ENCODE measurements at places on chromosomes 16 and 17.
A peak's percentile ranks its signal among the peaks of the same experiment; 100 is the strongest.

GRCh38 chr17:47604598-47604927, 45.2 kb upstream of the KPNB1 start:
- no peak for DNase-seq

DNA sequence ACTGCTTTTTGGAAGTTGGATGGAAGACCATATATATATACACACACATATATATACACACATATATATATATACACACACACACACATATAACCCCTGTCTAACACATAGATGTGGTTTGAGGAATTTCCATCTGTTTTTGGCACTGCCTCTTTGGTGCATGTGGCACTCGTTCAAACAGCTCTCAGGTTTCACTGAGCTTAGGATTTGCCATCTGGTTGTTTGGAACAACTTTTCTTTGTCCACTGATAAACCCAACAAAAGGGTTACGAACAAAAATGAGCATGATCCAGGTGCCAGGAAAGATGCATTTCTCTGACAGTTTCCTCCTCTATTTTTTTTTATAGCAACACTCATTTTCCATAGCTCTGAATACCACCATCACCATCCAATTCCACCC, 14.6 kb upstream of the KCNJ16 start:
- DNase-seq, result no peak

DNA sequence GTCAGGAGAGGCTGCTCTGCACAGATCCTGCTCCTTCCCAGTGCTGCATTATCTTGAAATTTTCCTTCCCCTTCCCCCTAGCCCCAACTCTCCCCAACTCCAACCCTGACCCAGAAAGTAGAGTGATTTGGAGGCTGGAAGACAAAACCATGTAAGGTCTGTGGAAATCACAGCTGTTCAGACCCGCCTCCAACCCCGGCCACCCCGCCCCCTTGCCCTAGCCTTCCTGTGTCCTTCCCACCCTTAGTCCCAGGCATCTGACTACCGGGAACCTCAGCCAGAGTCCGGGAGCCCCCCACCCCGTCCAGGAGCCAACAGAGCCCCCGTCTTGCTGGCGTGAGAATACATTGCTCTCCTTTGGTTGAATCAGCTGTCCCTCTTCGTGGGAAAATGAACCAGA, at the start of gene AOC3:
Gene AOC3 (plus strand): TSS at position 246 of the 400 bp plus-strand sequence. CDS start 145 bp downstream, at position 391.
- no peak for DNase-seq

GRCh38 chr16:88697831-88698615, 8.2 kb downstream of the RNF166 start:
- no peak for DNase-seq

GRCh38 chr16:75074920-75075687, 41.5 kb downstream of the LDHD start:
- peak; percentile 70 for DNase-seq

- peak; percentile 5 for DNase-seq
Measured at GRCh38 chr16:78976212-78976611, 624.3 kb downstream of the MAF start.

DNA sequence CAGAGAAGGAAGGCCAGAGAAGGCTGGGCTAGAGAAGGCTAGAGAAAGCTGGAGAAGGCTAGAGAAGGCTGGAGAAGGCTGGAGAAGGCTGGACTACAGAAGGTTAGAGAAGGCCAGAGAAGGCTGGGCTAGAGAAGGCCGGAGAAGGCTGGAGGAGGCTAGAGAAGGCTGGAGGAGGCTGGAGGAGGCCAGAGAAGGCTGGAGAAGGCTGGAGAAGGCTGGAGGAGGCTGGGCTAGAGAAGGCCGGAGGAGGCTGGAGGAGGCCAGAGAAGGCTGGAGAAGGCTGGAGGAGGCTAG, 6.4 kb upstream of the OGFOD3 start:
- no peak for DNase-seq

DNA sequence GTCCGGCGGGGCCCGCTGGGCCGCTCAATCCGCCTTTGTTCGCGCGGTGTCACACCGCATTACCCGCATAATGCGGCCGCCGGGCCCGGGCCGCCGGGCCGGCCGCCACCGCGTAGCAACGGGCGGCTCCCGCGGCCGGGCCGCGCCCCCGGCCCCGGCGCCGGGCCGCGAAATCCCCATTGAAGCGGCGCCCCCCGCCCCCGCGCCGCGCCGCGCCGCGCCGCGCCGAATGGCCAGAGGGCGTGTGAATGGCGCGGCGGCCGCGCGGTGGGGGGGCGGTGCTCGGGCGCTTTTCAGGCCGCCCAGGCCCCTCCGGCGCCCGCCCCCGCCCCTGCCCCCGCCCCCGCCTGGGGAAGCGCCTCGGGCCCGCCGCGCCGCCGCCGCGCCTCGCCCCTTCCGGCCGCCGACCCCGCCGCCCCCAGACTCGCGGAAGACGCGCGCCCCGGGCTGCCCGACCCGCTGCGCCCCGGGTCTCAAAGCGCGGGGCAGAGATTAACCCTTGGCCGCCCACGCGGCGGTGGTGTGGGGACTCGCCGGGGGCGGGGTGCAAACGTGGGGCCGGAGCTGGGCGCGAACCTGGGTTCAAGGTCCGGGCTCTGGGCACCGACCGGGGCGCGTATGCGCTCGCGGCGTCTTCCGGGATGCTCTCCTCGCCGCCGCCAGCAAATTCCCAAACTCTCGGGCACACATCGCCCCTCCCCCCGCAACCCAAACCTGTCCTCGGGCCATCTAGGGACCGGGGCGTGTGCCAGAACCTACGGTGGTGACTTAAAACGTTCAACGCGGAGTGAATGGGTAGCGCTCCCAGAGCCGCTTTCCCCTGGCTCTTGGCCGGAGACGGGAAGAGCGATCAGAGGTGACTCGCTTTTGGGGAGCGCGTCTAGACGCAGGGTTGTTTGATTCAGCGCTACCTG, 46.7 kb downstream of the WNT3 start:
- no peak for DNase-seq

DNA sequence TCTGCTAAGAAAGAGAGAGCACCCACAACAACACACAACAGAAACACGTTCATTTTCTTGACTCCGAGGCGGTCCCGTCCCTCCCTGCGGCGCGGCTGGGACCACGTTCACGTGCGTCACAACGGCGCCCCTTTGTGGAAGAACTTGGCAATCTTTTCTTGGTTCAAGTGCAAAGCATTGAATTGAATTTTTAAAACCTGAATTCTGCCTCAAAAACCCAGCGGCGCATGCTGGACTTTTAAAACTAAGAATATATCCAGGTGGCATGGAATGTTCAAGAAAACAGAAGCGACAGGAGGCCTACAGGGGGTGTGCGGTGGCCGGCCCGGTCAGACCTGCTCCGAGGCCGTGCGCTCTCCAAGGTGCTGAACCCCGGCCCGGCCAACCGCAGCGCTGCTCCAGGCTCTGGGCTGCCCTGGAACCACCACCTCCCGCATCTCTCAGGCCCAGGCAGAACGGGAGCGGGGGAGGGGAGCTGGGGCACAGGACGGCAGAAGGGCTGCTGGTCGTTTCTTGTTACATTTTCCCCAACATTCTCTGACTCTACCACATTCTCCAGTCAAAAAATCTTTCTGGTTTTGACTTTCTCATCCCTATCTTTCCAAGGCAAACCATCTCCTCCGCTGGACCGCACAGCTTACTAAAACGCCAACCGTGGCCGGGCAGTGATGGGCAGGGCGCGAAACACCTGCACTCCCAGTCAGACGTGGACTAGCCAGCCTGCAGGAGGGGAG, 3.4 kb upstream of the HEXD start:
- DNase-seq, result peak; percentile 41

GRCh38 chr16:75273054-75273925, 21.9 kb upstream of the BCAR1 start:
- DNase-seq, result no peak

GRCh38 chr17:28935744-28936460, 15.4 kb downstream of the PHF12 start:
- DNase-seq, result no peak

- no peak for DNase-seq
Measured at GRCh38 chr16:3508736-3509135, 7.9 kb downstream of the CLUAP1 start.

DNA sequence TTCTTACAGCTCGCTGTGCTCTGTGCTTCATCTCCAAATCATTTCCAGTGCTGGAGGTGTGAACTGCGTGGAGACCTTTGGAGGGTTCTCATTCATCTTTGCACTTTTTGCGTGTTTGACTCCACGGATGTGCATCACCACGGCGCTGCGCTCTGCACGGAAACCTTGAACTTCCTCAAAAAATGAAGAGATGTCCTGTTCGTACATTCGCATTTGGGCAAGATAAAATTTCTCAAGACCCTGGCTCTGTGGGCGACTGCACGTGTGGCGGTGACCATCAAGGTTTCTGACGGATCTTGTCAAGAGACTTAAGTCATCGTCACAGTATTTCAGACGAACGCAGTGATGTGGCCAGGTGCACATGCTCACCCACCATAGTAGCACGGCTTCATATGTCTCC, 10.3 kb upstream of the PVALEF start:
- DNase-seq, result no peak

DNA sequence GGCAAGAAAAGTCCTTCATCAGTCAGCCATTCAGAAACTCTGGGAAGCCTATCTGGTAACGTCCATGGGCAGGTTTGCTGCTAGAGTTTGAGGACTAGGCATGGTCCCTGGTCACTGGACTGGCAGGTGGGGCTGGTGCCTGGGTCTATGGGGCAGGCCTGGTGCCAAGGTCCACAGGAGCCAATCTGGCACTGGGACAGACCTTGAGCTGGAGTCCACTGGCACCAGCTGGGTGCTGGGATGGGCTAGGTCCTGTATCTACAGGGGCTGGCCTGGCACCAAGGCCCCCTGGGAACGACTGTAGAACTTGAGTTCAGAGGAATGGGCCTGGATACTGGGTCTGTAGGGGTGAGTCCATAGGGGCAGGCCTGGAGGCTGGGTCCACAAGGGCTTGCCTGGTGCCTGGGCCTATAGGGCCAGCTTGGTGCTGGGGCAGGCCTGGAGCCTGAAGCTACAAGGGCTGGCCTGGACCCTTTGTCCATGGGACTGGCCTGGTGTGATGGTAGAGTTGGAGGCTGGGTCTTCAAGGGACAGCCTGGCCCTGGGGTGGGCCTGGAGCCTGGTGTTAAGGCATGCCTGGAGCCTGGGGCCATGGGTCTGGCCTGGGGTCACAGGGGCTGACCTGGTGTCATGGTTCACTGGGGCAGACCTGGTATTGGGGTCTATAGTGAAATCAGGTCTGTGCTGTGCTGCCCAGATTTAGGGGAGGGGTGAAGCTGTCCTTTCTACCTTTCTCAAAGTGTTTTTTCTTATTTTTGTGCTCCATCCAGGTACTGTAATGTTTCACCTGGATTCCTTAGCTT, 30.5 kb upstream of the NKD1 start:
- DNase-seq, result no peak

GRCh38 chr17:28553000-28553505, 629 bp upstream of the UNC119 start:
- no peak for DNase-seq

DNA sequence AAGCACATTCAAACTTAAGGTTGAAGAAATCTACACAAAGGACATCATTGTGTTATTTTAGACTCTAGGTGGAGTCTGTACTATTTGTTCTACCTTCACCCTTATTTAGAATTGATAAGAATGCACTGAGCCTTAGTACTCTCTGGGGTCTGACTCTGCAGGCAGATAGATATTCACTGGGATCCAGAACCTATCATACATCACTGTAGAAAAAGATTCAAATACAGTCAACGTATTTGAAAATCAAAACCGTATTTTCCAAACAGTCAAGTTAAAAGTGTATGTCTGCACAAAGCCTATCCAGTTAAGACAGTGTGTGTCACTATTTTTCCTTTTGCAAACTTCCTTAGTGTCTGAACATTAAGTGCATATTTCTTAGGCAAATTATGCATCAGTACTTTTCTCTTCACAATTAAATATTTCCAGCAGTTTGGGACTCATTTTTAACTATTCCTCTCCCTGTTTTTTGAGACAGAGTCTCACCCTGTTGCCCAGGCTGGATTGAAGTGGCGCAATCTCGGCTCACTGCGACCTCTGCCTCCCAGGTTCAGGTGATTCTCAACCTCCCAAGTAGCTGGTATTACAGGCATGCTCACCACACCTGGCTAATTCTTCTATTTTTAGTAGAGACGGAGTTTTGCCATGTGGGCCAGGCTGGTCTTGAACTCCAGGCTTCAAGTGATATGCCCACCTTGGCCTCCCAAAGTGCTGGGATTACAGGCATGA, 22.3 kb downstream of the MOSMO start:
- DNase-seq, result no peak

DNA sequence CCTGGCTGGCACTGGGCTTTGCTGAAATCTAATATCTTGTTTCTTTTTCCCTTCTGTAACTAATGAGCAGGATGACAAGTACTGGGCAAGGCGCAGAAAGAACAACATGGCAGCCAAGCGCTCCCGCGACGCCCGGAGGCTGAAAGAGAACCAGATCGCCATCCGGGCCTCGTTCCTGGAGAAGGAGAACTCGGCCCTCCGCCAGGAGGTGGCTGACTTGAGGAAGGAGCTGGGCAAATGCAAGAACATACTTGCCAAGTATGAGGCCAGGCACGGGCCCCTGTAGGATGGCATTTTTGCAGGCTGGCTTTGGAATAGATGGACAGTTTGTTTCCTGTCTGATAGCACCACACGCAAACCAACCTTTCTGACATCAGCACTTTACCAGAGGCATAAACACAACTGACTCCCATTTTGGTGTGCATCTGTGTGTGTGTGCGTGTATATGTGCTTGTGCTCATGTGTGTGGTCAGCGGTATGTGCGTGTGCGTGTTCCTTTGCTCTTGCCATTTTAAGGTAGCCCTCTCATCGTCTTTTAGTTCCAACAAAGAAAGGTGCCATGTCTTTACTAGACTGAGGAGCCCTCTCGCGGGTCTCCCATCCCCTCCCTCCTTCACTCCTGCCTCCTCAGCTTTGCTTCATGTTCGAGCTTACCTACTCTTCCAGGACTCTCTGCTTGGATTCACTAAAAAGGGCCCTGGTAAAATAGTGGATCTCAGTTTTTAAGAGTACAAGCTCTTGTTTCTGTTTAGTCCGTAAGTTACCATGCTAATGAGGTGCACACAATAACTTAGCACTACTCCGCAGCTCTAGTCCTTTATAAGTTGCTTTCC, 56.0 kb downstream of the HLF start:
- no peak for DNase-seq

GRCh38 chr16:66926171-66926947, 1.0 kb upstream of the RRAD start:
- DNase-seq, result no peak

DNA sequence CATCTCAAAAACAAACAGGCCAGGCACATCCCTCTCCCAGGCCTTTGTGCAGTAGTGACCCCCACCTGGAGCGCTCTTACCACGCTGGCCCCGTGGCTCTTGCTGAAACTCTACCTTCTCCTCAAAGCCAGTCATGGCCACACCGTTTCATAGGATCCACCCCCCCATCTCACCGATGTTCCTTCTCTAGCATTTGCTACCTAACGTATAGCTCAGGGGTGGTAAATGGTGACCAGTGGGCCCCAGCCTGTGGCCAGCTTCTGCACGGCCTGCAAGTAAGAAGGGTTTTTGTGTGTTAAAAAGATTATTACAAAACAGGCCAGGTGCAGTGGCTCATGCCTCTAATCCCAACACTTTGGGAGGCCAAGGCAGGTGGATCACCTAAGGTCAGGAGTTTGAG, 43.8 kb downstream of the RMI2 start:
- DNase-seq, result no peak

GRCh38 chr16:46748775-46749705, 896 bp upstream of the MYLK3 start:
- no peak for DNase-seq

GRCh38 chr17:75010683-75011400, 1.6 kb upstream of the MRPL58 start:
- no peak for DNase-seq

- no peak for DNase-seq
Measured at GRCh38 chr16:26667307-26667706, 399.4 kb upstream of the C16orf82 start.

Data from stimulated activated CD4-positive, alpha-beta T cell treated with anti-CD3 and anti-CD28 coated beads, Interleukin-15, amount 100 ng/mL, for 1 hour (primary cell).